ENCODE measurements at places on chromosomes 7 and 10.
A peak's percentile ranks its signal among the peaks of the same experiment; 100 is the strongest.

DNA sequence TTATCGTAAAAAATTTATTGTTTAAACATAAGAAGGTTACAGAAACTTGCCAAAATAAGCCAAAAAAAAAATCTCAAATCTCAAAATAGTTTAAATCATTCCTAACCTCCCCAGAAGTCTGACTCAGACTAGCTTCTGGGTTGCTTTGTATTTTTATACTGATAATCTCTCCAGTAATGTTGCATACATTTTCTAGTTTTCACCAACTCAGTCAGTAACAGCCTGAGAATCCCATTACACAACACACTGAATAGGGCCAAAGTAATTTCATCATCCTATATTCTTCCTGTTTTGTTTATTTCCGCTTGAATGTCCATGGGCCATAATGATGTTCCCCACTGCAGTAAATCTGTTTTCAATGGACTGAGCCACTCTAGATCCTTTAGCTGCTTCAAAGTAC lies 478.5 kb downstream of the GPAM start:
- no peak for DNase-seq

- DNase-seq: no peak
These were observed 952 bp upstream of the MAFK start for GRCh38 chr7:1529383-1530116.

- DNase-seq: no peak
These were observed 73.2 kb downstream of the GRID1 start for GRCh38 chr10:86293396-86293791.

DNA sequence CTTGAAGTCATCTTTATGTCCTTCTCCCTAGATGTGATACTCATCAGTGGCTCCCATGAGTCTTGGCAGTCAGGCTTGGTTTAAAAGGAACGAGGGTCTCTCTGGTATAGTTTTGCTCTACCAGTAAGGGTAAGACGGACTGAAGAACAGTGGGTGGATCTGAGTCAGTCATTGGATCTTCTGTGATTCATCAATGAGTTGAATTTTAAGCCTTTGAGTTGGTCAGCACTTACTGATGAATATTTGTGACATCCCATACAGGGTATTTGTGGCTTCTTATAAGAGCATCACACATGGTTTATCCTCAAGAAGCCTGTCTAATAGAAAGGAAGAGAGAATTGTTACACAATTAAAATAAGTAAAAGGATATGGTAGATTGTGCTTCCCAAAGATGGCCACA lies 87.3 kb upstream of the NAMPT start:
- no peak for DNase-seq

GRCh38 chr7:104825099-104825498 lies 188.9 kb upstream of the KMT2E start:
- DNase-seq: no peak

DNA sequence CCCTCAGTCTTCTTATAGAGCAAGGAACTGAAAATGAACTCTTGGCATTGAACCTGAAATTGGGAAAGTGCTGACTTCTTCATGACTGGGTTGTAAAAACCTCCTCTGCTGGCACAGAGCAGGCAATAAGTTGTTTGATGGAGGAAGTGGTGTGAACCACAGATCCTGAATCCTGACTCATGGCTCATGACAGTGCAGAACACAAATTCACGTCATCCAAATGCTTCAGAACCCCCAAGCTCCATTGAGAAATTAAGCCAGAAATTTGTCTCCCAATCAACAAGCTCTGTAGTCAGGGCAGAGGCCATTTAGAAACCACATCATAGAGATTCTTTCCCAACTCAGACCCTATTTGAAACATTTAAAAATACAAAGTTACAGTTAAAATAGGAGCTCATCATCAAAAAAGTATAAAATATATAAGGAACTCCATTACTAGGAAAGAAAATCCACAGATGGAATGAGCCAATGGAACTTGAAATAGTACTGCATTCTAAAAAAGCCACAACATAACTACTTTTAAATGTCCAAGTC lies 10.3 kb upstream of the STK17A start:
- DNase-seq: peak; percentile 97

Data from suppressor macrophage (primary cell).